Panc1 (cell line): ENCODE measurements at places on chromosomes 3 and 15. TPM values are rescaled to one million over a fixed set of nuclear protein-coding genes. Genes with fewer than 3 reads are reported as not detected.

- DNase-seq: no peak
Observed at GRCh38 chr3:186512570-186513302, 31.4 kb downstream of the CRYGS start.

DNA sequence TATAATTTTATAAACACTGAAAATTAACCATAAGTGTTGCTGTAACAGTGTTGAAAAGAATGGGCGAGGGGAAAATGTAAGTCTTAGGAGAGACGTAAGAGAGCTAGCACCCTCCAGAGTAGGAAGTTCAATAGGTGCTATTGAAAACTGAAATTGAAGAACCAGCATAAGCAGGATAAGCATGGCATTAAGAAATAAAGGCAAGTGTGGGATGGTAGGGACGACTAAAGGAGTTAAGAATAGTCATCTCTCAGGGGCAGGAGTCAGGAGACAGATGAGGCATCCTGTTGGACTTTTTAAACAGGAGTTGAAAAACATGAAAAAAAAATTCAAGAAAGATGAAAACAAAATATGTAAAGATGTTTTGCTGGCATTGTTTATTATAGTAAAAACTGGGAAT is 43.5 kb downstream of the ABHD2 start:
- no peak for DNase-seq

GRCh38 chr15:51322621-51323296 is 15.6 kb downstream of the CYP19A1 start:
- no peak for DNase-seq

GRCh38 chr3:191387441-191388077 is 57.2 kb upstream of the UTS2B start:
- DNase-seq: no peak

GRCh38 chr3:23713641-23714040 is 92.1 kb upstream of the UBE2E1 start:
- no peak for DNase-seq

GRCh38 chr15:27172821-27173220 is 201.8 kb downstream of the GABRG3 start:
- DNase-seq: no peak

DNA sequence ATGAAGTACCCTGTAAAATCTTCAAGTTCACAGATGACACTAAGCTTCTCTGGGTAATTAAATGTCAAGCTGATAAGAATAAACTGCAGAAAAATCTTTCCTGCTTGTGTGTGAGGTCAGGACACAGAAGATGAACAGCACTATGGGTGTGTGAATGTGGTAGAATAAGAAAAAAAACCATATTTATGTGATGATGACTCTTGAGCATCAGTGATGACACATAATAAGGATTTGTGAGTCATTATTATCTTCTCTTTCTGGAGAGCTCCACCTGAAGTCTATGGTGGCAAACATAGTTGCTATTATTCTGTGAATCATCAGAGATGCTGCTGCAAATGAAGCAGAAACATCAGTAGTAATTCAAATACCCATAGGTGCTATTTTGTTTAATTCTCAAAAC is 422.4 kb downstream of the DIPK2A start:
- no peak for DNase-seq

DNA sequence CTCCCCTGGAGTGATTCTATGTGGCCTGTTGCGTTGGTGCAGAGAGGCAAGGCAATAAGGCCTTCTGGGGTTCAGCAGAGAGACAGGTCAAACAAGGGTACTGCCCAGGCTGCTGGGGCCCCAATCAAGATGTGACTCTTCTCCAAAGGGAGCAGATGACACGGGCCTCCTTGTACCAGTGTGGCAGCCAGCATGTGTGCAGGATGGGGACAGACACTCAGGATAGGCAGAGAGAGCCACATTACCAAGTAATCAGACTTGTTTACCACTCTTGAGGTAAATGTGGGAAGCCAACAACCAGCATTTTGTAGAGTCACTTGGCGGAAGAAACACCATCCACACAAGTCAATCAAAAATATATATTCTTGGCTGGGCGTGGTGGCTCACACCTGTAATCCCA is 95.3 kb upstream of the DLG1 start:
- DNase-seq: no peak

DNA sequence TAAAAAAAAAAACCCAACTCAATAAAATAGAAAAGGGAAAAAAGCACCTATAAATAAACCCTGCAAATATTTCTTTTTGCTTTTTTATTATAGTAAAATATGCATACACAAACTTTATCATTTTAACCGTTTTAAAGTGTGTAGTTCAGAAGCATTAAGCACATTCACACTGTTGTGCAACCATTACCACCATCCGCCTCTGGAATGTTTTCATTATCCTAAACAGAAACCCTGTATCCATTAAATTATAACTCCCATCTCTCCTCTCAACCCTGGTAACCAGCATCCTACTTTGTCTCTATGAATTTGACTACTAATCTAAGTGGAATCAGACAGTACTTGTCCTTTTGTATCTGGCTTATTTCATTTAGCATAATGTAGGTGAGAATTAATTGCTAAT is 15.0 kb downstream of the CDCP1 start:
- DNase-seq: no peak

DNA sequence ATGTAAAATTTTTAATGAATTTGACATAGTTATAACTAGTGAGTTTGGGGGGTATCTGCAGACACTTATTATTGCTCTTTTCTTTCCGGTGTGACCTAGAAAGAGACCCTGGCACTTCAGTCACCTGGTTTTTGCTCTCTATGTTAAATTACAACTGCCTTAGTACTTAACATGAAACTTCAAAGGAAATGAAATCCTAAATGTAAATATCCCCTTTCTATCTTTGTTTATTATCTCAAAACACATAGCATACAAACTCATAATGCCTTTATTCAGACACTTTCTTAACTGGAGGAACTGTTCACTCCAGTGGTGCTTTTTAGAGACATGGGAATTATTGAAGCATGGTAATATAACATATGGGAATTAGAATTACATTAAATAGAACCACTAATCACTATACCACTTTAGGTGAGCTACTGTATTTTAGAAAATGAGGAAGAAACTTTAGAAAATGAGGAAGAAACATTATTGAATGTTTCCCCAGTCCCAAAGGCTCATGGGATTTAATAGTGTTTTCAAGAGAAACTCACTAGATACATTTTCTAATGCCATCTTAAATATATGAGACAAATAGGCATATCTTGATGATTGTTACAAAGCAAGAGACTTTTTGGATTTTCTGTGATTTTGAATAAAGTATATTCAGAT is 119.5 kb upstream of the MLF1 start:
- no peak for DNase-seq

DNA sequence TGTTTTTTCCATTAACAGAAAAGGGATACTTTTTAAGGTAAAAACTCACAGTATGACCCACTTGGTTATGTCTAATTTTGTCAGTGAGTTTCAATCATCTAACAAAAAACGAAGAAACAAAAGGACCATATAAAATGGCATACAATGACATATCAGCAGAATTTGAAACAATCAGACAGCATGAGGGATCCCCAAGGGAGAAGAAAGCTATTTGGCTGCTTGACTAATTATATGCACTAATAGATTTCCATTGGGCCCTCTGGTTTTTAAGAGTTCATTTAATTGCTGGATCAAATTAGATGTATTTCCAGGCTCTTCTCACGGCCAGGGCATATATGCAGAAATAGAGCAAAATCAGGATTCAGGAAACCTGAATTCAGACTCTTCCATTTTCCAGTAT is 376.4 kb upstream of the GBE1 start:
- no peak for DNase-seq

DNA sequence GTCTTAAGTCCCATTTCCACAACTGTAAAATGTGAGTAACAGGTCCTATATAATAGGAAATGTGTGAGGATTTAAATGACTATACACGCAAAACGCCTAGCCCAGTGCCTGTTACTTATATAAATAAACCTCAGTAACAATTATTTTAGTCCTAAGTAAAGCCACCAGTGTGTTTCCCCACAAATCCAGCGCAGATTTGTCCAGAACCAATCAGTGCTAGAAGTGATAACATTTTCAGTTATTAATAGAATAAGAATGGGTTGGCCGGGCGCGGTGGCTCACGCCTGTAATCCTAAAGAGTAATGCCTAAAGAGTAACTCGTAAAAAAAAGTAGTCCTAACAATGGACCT is 561 bp downstream of the RPAP1 start:
- DNase-seq: no peak

GRCh38 chr3:34015204-34016142 is 217.0 kb downstream of the PDCD6IP start:
- no peak for DNase-seq

DNA sequence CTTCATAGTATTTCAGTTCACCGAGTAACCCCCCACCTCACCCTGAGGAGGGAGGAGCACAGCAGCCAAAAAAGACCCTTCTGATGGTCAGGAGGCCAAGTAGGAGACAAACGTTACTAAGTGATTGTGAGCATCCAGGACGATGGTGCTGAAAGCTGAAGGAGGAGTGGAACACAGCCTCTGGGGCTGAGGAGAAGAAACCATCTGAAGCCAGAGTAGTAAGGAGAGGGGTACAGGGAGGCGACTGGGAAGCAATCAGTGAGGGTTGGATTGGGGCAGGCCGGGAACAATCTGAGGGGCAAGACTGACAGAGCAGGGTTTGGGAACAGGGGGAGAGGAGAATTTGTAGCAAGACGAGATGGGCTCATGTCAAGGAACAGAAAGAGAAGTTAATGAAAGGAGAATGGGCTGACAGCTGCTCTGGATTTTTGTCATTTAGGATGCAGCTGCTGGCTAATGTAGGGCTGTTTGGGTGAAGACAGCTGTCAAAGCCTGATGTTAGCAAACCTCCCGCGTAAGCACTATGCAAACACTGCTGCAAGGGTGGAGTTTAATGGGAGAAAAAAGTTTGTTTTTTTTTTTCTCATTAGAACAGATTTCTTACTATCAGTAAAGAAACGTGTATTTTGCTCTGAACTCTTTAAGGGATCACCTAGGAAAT is 622.2 kb downstream of the EDEM1 start:
- no peak for DNase-seq

DNA sequence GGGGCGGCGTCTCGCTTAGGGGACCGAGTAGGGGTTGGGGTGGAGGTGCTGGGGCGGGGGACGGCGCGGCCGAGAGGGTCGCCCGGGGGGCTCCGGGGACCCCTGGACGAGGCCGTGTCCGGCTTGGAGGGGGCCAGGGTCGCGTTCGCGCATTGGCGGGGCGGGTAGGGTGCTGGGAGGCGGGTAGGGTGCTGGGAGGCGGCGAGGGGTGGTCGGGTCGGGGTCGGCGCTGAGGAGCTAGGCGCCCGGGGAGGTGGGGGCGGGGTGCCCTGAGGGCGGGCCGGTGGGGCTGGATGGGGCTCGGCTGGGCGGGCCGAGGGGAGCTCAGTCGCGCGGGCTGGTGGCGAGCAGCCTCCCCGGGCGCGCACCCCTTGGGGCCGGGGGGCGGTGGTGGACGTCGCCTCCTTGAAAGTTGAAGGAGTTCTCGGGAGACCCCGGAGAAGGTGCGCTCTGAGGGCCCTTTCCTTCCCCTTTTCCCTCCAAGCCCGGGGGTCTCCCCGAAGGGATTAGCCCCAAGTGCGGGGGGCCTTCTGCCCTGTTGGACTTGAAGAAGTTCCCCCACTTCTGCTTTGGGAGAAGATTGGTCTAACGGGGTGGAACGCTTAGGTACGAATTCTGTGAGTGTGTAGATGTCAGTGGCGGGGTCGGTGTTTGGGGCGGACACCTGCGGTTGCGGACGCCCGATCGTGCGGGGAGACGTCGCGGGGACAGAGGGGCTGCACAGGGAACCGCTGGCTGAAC is 543 bp downstream of the MEF2A start:
- DNase-seq: no peak

GRCh38 chr3:155876503-155876902 is 6.1 kb downstream of the GMPS start:
- DNase-seq: no peak

DNA sequence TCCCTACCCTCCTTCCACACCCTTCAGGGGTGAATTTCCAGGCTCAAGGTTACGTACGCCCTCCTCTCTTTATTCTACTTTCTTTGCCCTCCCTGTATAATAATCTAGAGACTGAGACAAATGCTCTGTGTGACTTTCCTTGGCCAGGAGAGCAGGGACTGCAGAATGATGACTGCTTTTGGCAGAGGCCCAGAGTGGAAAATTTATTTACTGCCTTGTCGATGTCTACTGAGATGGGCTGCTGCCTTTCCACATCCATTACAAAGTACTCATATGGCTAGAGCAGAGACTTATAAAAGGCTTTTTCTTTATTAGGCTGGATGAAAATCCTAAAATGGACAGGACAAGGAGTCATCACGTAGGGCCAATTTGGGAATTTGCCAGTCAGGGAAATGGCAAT is 576.2 kb downstream of the TUSC7 start:
- DNase-seq: no peak

GRCh38 chr15:59094077-59094476 is 10.9 kb upstream of the CCNB2 start:
- no peak for DNase-seq

The CD80 gene
- total RNA-seq: 0.15 TPM

The SUCNR1 gene
- total RNA-seq: not detected

The HRG gene
- not detected for total RNA-seq

The IQCF5 gene
- total RNA-seq: not detected
